ENCODE measurements at places on chromosomes 1 and 21.

- no peak for DNase-seq
Observed at GRCh38 chr1:153684892-153685291, 6.4 kb downstream of the NPR1 start.

DNA sequence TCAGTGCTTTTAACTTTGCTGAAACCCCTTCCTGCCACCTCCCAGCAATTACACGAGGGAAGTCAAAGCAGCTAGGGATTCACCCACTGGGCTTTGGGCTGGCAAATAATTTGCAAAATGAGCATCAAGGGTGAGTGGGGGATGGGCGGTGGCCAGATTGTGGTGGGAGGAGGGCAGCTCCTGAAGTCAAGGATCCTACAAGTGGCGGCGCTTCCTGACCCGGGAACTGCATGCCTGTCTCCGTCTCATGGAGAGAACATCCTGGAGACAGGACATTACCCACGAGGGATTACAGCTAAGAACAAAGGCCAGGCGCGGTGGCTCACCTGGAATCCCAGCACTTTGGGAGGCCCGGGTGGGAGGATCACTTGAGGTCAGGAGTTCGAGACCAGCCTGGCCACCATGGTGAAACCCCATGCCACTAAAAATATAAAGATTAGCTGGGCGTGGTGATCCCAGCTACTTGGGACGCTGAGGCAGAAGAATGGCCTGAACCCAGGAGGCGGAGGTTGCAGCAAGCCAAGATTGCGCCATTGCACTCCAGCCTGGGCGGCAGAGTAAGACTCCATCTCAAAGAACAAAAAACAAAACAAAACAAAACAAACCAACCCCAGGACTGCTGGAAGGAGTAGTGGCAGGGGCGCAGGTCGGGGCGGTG lies 12.9 kb downstream of the TTC34 start:
- no peak for DNase-seq

- no peak for DNase-seq
Observed at GRCh38 chr1:174399211-174399610, 48.6 kb upstream of the GPR52 start.

- peak; percentile 40 for DNase-seq
Observed at GRCh38 chr1:230268371-230269170, 157.6 kb downstream of the PGBD5 start.

DNA sequence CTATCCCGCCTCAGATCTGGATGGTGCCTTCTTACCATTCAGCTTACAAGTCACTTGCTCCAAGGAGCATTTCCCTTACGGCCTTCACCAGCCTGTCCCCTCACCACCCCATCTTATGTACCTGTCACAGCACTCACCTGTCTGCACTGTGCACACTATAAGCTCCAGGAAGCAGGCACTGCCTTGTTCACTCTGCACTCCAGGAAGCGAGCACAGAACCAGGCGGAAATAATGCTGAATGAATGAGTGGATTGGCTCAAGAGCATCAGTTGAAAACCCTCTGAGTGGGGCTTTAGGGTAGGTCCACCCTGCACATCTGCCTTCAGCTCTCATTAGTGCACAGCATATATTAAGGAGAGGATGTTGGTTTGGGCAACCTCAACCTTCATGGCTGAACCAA lies 8.9 kb upstream of the RYR2 start:
- no peak for DNase-seq

- DNase-seq = no peak
Observed at GRCh38 chr1:232969799-232970198, 19.4 kb downstream of the NTPCR start.

DNA sequence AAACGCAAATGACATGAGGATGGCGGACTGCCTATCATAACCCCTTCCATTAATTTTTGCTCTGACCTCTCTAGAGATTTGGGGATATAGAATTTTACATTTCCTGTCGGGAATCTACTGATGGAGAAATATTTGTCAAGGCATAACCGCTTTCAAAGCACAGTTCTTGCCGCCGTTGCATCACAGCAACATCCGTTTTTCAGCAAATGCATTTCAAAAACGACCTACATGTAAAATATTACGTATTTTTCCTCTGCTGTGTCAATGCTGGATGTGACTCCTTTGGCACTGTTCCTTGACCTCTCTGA lies 4.9 kb downstream of the MIER1 start:
- DNase-seq = no peak

GRCh38 chr1:66415281-66415680 lies 118.7 kb upstream of the SGIP1 start:
- no peak for DNase-seq

GRCh38 chr1:41291195-41291594 lies 49.1 kb upstream of the SCMH1 start:
- DNase-seq = no peak

- DNase-seq = no peak
Observed at GRCh38 chr1:56709269-56709880, 64.3 kb downstream of the PRKAA2 start.

- no peak for DNase-seq
Observed at GRCh38 chr1:3363023-3363422, 91.4 kb upstream of the ARHGEF16 start.

GRCh38 chr1:14392161-14392858 lies 206.2 kb upstream of the KAZN start:
- no peak for DNase-seq

DNA sequence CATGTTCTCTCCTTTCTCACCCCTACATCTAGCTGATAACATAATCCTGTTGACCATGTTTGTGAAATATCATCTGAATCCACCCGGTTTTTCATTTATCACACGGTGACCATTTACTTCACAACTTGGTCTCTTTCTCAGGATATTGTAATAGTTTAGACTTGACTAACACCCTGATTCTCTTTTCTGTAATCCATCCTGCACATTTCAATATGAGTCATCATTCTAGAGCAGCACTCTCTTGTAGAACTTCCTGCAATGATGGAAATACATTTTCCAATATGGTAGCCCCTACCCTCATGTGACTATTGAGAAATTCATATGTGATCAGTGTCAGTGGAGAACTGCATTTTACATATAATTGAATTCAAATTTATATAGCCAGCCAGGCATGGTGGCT lies 2.3 kb upstream of the JAM2 start:
- DNase-seq = no peak

- no peak for DNase-seq
Observed at GRCh38 chr1:18452550-18452949, 28.2 kb upstream of the KLHDC7A start.

DNA sequence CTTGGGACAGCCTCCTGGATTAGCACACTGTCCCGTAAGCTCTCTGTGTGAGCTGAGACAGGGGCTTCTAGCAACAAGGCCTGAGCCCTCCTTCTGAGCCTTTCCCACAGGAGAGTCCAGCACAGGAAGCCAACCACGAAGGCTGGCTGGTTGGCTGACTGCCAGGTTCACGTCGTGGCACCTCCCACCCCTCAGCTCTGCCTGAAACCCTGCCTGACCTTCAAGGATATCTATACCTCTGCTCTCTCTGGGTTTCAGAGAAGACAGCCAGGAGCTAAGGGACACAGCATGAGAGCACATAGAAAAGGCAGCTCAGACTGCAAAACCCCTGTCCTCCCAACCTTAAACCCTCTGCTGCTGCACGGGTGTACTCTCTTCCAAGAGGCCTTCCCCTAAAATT lies 13.9 kb downstream of the DLGAP3 start:
- no peak for DNase-seq

DNA sequence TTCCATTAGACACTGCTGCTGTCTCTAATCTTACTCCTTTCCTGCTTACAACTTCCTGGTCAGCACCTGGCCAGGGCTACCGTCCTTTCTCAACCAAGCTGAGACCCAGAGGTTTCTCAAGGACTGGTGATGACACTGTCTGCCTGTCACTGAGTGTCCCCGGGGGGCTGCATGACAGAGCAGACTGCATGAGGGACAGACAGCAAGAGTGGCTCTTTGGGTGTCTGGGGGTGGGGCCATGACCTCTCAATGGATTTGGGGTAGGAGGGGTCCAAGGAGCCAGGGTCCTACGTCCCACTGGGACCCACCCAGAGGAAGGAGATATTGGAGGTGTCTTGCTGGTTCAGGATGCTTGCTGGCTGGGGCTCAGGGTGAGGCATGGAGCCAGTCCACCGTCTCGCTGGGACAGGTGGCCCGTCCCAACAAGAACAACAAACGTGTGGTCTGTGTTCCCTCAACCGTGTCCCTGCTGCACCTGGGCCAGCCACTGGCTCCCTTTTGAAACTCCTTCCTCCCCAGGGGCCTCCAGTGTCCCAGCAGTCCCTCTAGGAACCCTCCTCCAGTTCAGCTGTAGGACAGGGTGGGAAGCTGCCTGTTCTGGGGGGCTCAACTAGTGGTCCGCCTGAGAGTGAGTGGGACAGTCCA lies 344.6 kb upstream of the AJAP1 start:
- DNase-seq = no peak

DNA sequence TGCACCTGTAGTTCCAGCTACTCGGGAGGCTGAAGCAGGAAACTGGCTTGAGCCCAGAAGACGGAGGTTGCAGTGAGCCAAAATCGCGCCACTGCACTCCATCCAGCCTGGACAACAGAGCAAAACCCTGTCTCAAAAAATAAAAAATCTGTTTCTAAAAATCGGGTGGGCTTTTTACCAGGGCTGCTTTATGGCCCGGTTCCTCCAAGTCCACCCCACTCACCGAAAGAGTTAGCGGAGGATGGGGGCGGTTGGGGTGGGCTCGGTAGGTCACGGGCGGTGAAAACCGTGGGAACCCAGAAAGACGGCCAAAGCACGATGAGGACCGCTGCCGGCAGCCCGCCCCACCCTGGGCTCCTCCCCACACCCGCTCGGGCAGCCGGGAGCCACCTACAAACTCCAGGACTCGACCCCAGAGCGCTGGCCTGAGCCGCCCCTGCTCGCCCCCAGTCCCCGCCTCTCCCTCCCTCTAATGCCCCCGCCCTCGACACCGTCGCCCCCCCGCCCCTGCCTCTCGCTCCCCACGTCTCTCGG lies 846 bp upstream of the PER3 start:
- peak; percentile 82 for DNase-seq

- no peak for DNase-seq
Observed at GRCh38 chr1:187409341-187409740, 580.6 kb downstream of the PLA2G4A start.

DNA sequence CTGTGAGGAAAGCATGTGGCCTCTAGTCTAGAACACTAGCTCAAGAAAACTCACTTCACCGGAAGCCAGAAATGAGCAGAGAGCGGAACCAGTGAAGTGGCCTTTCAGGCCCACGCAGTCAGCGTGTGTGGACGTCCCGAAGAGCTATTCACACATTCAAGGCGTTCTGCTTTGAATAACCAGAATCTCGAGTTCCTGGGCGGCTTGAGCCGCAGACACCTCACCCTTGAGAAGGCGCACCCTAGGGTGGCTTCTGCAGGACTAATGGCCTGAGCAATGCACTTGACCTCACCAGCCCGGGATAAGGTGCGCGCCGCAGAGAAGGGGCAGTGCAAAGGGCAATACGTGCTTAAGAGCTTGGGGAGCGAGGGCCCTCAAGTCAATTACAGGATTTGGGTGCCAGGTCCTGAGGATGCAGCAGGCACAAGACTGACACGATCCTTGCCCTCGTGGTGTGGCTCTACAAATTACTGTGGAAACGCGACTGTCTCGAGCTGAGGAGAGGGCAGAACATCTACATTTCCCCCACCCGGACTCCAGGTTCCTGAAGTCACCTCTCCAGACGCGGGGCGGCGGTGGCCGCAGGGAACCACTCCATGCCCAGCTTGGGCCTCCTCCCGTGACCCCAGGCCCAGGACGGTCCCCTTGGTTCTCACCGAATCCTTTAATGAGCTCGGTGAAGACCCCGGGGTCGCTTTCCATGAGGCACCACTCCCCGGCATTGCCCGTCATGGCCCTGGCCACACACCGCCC lies 455 bp downstream of the UCHL5 start:
- peak; percentile 4 for DNase-seq

DNA sequence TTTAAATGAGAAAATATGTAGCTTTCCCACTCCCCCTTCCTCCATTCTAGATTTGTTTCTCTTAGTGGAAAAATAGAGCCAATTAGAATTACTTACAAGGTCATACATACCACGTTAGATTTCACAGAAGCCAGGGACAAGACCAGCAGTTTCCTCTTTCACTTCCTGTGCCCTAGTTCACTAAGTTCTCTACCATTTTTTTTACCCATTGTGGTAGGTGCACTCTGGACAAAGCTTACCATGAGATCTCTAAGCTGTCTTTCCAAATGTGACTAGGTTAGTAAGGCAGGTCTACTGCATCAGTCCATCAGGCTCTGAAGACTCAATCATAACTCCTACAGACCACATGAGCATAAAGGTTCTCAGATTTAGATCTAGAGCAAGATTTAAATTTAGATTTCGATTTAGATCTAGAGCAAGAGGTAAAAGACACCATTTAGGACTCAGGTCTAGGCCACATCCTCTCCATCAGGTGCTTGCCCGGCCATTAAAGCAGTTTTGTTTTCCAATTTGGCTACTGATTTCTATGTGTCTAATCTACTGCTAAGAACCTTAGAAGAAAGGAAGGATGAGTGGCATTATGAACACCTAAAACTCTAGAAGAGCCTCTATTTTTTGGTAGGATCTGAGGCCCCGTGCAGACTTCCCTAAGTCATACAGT lies 235.3 kb downstream of the FAF1 start:
- DNase-seq = no peak

- DNase-seq = no peak
Observed at GRCh38 chr1:87981810-87982209, 653.1 kb downstream of the LMO4 start.

- no peak for DNase-seq
Observed at GRCh38 chr1:155650231-155650757, 38.3 kb downstream of the YY1AP1 start.

GRCh38 chr1:156504438-156504813 lies 3.9 kb upstream of the MEF2D start:
- DNase-seq = peak; percentile 40

GRCh38 chr1:77889671-77890070 lies 1.2 kb downstream of the NEXN start:
- DNase-seq = peak; percentile 23

DNA sequence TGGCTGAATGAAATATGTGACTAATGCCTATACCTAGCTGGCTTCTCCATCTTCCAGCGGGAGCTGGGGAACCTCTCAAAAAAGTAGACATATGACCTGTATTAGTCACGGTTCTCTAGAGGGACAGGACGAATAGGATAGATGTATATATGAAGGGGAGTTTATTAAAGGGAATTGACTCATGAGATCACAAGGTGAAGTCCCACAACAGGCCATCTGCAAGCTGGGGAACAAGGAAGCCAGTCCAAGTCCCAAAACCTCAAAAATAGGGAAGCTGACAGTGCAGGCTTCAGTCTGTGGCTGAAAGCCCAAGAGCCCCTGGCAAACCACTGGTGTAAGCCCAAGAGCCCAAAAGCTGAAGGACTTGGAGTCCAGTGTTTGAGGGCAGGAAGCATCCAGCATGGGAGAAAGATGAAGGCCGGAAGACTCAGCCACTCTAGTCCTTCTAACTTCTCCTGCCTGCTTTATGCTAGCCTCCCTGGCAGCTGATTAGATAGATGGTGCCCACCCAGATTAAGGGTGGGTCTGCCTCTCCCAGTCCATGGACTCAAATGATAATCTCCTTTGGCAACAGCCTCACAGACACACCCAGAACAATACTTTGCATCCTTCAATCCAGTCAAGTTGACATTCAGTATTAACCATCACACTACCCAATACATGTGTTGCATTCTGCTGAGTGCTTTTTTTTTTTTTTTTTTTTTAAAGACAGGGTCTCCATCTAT lies 19.6 kb downstream of the OLIG1 start:
- peak; percentile 27 for DNase-seq

- DNase-seq = peak; percentile 77
Observed at GRCh38 chr1:7975212-7975865, 13.8 kb downstream of the PARK7 start.
